SHP77 treated with DMSO at 0.1 percent for 48 hours (cell line): ENCODE measurements at places on chromosomes 1 and 21.

- DNase-seq: no peak
Measured at GRCh38 chr1:60227601-60228000, 154.0 kb upstream of the C1orf87 start.

- DNase-seq: no peak
Measured at GRCh38 chr1:67088440-67088839, 34.5 kb upstream of the SLC35D1 start.

DNA sequence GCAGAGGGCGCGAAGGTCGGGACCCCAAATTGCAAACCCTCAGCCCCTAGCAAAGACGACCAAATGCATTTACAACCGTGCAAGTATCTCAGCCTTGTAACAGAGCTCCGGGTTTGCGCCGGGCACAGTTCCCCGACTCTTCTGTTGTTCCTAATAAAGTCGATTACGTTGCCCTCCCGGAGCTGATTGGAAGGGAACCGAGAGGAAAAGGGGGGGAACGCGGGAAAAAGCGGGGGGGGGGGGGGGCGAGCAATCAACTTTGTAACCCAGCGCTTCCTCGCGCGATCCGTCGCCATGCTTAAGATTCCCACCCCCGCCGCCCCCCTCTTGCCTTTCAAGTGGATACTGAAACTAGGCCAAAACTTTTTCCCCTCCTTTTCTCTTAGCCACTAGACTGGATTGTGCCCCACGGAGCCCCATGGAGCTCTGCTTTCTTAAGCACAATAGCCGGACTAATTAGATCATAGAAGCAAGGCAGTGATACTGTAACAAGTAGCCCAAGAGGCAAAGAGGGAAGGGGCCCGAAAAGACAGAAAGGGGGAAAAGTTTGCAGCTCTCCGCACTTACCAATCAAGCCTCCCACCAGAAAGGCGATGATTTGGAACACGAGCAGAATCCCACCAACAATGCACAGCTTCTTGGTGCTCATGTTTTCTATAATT is 565 bp downstream of the WLS start:
- no peak for DNase-seq

DNA sequence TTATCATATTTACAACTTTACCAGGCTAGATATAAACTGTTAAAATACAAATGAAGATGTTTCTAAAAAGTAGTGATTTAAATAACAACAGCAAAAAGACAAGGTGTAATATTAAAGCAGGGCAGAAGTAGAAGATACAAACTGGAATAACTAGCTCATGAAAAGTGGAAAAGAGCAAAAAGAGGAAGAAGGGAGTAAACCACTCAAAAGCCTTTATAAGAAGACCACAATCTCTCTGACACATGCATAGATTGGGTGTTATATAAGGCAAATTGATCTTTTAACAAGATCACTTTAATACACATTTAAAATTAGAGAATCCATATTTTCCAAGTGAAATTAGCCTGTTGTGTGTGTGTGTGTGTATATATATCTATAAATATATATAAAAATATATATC is 5.0 kb downstream of the DENND1B start:
- no peak for DNase-seq

- DNase-seq: no peak
Measured at GRCh38 chr1:159800177-159800930, 1.8 kb upstream of the FCRL6 start.

DNA sequence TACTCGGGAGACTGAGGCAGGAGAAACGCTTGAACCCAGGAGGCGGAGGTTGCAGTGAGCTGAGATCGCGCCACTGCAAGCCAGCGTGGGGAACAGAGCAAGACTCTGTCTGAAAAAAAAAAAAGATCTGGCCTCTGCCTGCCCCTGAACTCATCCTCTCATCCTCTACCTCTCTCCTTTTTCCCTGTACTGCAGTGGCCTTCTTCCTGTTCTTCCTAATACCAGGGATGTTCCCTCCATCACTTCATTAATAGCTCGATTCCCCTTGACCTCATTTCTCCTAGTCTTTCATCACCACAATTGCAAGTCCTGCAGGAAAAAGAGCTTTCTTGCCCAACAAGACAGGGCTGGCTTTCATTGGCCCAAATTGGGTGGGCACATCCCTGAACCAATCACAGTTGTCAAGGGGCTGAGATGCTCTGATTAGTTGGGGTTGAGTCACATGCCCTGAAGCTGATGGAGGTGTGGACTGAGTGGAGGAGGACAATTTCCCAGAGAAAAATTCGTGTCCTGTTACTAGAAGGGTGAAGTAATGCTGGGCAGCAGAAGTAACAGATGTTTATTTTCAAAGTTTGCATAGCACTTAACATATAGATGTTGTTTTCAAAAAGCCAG is 86.8 kb upstream of the PUM1 start:
- no peak for DNase-seq
